Fibroblast of the conjunctiva (primary cell): ENCODE measurements at places on chromosomes 5 and 9.

DNA sequence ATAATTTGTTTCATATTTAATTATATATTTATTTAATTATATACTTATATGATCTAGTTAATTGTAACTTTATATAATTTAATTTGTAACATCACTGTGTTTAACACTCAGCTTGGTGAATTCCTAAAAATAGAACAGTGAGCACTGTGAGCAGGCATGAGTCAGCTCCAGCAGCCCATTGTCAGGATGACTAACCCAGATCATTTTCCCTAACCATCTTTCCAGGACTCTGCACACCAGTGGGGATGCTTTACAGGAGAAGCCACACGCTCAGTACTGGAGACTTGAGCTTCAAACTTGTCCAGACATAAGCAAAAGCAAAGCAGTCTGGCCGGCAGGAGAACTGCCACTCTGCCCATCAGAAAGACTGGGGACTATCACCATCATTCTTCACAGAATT lies 446.2 kb upstream of the TRPC7 start:
- peak; percentile 27 for DNase-seq

- no peak for DNase-seq
Observed at GRCh38 chr5:9401786-9402472, 143.9 kb downstream of the SEMA5A start.

DNA sequence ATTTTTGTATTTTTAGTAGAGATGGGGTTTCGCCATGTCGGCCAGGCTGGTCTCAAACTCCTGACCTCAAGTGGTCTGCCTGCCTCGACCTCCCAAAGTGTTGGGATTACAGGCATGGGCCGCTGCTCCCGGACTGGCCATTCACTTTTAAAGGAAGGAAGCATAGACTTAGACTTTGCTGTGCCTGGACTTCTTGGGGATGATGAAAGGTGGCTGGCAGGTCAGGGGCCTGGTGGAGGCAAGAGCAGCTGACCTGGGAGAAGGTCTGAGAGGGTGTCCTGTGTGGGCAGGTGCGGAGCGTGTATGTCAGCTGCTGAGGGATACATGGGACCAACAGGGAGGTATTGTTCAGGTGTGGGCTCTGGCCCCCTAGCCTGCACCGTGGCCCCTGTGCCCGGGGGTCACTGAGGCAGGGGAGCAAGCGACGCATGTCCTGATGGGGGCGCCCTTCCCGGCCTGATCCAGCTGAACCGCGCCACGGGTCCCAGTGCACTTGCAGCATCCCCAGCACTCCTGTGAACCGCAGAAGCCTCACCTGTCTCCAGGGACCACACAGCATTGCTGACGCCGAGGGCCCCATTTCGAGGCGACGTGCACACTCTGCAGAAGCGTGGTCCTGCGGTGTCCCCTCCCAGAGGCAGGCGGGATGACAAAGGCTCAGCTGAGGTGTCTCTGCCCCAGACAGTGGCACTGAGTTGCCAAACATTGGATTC lies 23.1 kb downstream of the NDUFS6 start:
- no peak for DNase-seq

DNA sequence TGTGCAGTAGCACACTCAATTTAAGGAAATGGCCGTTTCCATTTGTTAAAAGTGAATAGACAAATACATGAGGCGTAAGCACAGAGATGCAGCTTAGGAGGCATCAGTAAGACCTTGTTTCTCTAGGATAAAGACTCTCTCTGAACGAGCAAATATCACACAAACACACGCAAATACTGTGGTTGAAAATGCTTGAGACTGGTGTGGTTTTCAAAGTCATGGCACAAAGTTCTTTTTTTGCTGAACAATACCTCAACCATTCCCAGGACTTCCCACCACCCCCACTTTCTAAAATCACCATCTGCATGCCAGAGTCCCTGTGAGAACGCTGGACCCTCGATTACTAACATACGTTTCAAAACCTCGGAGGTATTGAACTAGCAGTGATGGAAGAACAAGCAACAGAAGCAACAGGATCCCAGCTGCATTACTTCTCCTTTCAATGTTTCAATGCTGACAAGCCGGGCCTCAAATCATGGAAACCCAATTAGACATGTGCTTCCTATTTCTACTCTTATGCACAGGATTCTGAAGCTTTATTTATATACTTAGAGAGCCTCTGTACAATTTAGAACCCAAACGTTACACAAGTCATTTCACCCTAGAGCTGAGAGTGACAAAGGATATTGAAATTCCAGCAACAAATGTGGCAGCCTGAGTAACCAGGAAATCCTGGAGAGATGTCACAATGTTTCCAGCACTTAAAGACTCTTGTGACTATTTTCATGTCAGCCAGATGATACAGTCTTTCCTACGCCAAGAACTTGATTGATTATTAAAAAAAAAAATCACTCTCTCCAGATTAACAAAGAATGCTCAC lies 63.9 kb downstream of the CDC14B start:
- DNase-seq: no peak

DNA sequence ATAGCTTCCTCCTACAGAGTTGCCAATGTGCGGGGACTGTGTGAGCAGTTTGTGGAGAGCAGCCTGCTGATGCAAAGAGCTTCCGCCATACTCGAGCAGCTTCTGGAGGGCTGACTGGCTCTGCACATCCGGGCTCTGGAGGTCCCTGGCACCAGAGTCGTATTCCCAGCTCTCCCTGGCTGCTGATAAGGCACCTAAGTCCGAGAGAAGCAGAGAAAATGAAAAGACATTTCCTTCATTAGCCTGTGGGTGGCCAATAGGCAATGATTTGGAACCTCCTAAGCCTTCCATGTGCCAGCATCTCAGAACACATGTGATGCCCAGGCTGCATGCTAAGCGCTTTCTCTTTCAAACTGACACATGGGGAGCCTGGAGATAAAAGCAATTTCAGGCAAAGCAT lies 94.3 kb downstream of the TSSK1B start:
- DNase-seq: no peak

GRCh38 chr5:145718956-145719355 lies 116.2 kb downstream of the PRELID2 start:
- peak; percentile 4 for DNase-seq

DNA sequence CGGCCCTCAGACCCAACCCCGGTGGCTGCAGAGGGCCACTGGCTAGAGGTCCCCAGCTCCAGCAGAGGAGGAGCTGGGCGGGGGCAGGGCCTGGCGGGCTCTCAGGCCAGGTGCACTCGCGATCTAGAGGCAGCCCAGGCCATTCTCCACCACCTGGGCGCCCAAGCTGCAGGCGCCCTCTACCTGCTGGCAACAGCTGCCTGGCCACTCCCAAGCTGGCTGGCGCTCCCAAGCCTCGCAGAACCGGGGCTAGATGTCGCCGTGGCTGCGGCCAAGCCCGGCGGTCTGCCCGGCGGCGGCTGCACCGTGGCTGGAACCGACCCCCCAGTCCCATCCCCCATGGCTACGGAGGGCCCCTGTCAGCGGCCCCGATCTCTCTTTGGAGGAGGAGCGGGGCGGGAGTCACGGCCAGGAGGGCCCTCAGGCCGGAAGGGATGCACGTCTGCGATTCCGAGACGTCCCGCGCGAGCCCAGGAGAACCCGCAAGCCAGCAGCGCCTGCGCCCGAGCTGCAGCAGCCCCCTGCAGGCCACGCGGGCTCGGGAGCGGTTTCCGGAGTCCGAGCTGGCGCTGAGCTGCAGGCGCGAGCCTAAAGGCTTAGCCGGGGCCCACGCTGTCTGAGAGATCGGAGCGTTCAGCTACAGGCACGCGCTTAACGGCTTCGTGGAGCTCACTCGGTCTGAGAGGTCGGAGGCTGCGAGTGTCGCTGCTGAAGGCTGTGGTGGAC lies 44.3 kb upstream of the BICD2 start:
- peak; percentile 36 for DNase-seq

- DNase-seq: no peak
Observed at GRCh38 chr9:120915854-120916470, 10.6 kb downstream of the TRAF1 start.

- peak; percentile 72 for DNase-seq
Observed at GRCh38 chr5:59810041-59810440, 83.5 kb downstream of the PDE4D start.

GRCh38 chr9:3708751-3709150 lies 182.9 kb upstream of the RFX3 start:
- DNase-seq: no peak

- DNase-seq: no peak
Observed at GRCh38 chr9:96524045-96524444, 74.1 kb downstream of the HABP4 start.

DNA sequence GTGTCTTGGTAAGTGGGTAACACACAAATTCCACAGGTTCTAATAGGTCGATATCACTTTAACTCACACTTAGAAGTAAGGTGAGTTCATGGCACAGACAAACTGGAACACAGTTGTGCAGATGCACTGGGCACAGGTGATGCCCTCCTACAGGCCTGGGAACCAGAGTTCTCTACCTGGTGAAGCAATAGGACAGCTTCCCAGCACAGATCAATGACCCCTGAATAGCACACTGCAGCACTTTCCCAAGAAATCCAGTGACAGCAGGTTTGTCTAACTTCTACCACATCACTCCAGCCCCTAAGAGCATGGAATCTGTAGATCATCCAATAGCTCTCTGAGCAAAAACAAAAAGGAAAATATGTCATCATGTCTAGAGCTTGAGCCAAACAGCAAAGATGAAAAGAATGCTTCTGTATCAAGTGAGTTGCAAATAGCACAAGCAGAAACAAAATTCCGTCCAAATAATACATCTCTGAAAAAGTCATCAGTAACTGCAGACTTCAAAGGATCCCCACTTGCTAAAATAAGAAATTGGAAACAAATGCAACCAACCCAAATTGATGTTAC lies 33.5 kb downstream of the MOCS2 start:
- no peak for DNase-seq

GRCh38 chr5:114308017-114308416 lies 53.9 kb upstream of the KCNN2 start:
- DNase-seq: no peak

DNA sequence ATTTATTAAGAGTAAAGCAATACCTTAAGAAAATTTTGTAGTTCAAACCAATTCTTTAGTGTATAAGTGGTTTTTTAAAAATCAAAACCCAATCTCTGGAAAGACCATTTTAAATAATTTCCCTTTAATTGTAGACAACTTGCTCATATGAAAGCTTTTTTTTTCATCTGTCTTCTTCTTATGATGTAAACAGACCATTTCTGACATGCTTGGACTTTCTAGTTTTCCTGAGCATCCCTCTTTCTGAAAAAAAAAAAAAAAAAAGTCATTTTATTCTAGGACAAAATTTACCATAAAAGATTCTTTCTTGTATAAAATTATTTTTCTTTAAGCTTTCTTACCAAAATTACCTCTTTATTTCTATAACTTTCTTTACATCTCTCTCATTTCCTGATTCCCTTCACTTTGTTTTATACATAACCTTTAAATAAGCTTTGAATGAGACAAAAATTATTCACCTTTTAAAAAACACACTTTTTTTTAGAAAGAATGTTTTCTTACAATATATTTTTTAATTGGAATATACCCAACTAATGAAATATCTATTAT lies 67.5 kb downstream of the COL15A1 start:
- no peak for DNase-seq

DNA sequence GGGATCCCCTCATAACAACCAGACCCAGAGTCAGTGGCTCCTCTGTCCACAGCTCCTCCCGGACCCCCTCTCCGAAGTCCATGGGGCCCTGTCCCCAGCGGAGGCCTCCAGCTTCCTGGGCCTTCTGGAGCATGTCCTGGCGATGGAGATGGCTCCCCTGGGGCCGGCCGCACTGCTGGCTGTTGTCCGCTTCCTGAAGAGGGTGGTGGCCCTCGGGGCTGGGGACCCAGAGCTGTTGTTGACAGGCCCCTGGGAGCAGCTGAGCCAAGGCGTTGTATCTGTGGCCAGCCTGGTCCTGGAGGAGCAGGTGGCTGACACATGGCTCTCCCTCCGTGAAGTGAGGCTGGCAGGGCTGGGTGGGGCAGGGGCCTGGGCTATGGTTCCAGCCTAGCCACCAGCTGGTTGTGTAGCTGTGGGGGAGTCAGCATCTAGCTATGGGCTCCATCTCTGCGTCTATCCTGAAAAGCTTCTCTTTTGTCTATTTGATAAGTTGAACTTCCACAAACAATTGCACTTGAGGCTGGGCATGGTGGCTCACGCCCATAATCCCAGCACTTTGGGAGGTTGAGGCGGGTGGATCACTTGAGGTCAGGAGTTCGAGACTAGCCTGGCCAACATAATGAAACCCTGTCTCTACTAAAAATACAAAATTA lies 4.7 kb downstream of the ADGRD2 start:
- no peak for DNase-seq

DNA sequence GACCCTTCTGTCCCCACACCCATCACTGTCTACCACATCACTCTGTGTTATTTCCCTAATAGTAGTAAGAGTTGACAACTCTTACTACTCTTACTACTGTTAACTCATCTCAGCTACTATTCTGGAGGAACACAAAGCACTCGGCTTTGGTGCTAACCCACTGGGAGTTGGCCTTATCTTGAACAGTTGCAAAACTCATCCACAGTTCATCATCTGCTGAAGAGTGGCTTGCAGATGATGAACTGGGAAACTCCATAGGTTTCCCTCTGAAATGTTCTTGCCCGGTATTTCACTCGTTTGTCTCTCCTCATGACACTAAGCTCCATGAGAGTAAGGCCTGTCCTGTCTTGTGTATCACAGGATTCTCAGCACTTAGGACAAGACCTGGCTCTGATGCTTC lies 221.4 kb downstream of the NR3C1 start:
- DNase-seq: no peak

DNA sequence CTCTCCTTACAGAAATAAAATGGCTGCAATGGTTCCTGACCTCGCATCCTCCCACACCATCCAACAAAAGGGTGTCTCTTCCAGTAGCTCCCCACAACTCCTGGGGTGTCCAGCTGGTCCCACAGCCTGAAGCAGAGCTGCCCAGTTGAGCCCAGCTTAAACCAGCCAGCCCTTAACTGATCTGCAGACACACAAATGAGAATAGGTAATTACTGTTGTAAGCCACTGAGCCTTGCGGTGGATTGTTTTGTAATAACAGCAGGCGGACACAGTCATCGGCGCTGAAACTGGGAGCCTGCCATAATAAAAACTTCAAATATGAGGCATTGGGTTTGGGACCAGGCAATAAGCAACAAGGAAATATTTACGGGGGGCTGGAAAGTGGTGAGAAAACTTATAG lies 10.4 kb upstream of the ZBTB43 start:
- no peak for DNase-seq

DNA sequence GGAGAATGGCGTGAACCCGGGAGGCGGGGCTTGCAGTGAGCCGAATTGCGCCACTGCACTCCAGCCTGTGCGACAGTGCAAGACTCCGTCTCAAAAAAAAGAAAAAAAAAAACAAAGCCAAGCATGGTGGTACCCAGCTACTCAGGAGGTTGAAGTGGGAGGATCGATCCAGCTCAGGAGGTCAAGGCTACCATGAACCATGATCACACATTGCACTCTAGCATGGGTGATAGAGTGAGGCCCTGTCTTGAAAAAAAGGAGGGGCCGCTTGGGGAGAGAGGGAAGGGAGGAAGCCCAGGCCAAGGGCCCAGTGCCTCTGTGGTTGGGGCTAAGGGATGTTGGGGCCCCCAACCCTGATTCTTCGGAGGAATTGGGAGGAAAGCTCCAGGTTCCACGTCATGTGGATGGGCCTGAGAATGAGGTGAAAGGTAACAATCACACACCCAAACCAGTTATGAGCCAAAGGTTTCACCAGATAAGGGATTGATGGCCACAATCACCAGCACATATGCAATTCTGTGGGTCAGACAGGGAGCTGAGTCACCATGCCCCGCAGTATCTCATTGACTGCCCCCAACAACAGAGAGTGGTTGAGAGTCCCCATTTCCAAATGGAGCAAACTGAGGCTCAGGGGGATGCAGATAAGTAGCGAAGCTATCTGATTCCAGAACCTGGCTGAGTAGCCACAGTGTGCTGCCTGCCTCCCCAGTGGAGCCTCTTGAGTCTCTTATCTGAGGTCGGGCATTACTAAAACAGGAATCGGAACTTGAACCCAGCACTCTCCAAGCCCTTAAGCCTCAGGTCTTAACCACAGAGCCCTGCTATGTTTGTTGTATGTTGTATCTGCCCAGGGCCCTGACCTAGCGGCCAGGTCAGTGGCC lies 20.5 kb downstream of the SWI5 start:
- DNase-seq: no peak
